ENCODE measurements at places on chromosomes 13 and 19.

- no peak for DNase-seq
Observed at GRCh38 chr13:97567510-97568243, 133.7 kb downstream of the RAP2A start.

GRCh38 chr13:70362820-70363570 is 254.7 kb upstream of the KLHL1 start:
- no peak for DNase-seq

DNA sequence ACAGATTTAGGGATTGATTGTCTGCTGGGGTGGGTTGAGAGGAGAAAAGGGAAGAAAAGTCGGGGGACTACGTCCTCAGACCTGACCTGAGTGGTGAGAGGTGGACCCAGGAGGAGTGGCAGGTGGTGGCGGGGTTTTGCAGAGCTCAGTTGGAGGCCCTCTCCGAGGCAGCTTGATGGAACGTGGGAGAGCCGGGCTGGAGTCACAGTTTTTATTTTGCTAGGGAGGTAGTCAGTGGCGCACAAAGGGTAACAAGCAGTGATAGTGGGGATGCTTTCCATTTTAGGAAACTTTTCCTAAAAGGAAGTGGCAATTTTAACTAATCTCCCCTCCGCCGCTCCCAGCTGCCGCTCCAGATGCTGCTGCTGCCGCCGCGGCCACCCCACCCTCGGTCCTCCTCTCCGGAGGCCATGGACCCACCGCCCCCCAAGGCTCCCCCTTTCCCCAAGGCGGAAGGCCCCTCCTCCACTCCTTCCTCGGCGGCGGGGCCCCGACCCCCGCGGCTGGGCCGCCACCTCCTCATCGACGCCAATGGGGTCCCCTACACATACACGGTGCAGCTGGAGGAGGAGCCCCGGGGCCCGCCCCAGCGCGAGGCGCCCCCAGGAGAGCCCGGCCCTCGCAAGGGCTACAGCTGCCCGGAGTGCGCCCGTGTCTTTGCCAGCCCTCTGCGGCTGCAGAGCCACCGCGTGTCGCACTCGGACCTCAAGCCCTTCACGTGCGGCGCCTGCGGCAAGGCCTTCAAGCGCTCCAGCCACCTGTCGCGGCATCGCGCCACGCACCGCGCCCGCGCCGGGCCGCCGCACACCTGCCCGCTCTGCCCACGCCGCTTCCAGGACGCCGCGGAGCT is 1.1 kb upstream of the ZNF581 start:
- no peak for DNase-seq

DNA sequence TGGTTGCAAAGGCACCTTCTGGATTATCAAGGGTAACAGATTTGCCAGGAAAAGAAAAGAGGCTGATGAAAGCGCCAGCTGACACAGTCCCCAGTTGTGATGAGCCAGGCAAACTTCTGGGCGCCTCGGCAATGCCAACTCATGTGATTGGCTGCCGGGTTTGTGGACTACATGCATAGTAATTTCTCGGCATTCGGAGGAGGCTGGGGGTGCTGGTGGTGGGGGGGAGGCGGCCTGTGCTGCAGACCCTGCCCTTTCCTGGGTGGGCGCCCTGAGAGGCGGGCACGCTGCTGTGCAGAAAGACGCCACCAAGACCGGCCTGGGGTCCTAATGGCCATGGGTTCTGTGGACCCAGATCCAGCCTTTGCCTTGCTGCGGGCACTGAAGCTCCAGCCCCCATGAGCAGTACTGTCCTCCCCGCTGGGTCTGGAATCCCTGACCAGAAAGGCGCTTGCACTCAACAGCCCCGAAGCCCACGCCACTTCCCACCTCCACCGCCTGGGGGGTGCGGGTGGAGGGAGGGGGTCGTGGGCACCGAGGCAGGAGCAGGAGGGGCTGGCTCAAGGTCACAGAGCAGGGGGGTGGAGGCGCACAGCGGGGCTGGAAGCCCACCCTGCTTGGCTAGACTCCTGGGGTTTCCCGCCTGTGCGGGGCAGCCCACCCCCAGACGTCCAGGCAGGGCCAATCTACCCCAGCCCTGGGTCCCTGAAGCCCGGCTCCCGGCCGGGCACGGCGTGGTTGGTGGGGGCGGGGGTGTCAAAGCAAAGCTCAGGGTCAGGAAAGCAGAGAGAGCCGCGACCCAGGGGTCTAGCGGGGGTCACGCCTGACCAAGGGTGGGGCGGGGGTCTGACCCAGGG is 1.0 kb downstream of the DIRAS1 start:
- DNase-seq = no peak

GRCh38 chr19:2168619-2169424 is 5.1 kb downstream of the DOT1L start:
- DNase-seq = peak; percentile 86

- no peak for DNase-seq
Observed at GRCh38 chr13:48410199-48410598, 2.7 kb downstream of the LPAR6 start.

GRCh38 chr19:46784262-46785053 is 3.9 kb downstream of the SLC1A5 start:
- no peak for DNase-seq

Measured in hypothalamus (tissue), 51 donors.